WERI-Rb-1 (cell line): ENCODE measurements at places on chromosomes 12 and 14.

GRCh38 chr14:78278464-78279250 is 108.5 kb downstream of the NRXN3 start:
- no peak for DNase-seq

DNA sequence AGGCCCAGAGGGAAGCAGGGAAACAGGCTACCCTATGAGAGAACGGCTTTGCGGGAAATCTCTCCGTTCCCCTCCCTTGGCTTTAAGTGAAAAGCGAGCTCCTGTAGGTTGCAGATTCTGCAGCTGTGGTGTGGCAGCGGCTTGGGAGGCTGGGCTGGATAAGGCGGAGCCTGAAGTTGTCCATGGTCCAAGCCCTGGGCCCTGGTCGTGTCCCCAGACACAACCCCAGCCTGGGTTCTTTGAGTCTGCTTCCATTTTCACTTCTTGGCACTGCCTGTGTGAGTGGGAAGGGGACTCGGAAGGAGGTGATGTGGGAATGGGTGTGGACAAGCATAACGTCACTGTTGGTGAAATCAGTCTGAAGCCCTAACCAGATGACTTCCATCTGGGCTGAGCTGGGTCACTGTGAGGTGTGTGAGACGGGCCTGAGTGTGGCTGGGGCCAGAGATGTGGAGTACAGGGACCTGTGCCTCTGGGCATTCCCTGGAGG is 43.0 kb upstream of the CTDSP2 start:
- DNase-seq: no peak

DNA sequence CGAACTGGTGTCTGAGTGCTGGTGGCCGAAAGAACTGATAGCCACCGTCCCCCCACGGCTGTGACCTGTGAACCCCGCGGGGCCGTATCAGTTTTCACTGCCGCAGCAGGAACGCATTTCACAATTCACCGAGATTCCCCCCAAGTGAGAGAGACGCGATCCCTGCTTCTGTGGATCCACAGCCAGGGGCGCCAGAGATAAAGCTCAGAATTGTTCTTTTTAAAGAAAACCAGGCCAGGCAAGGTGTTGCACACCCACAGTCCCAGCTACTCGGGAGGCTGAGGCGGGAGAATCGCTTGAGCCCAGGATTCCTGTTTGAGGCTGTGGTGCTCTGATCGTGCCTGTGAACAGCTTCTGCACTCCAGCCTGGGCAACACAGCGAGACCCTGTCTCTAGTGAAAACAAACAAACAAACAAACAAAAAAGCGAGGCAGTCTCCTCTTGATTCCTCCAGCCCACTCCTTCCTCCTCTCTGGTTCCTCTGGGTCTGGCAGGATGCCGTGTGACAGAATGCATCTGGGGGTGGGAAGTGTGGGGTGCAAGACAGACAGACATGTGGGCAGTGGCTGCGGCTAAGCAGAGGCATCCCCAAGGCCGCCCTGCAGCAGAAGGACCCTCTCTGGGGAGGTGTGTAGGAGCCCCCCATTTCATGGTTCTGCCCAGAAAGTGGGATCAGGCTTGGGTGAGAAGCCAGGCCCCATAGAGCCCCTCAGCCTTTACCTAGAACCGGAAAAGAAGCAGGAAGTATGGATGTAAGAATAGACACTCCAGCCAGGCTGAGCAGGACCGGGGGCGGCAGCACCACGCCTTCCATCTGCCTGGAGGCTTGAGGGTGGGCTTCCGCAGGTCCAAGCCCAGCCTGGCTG is 39.2 kb upstream of the PPP1R13B start:
- DNase-seq: no peak

- no peak for DNase-seq
These were observed 873.6 kb downstream of the LRFN5 start for GRCh38 chr14:42480255-42480654.
